ENCODE measurements at places on chromosomes 13 and 19.

DNA sequence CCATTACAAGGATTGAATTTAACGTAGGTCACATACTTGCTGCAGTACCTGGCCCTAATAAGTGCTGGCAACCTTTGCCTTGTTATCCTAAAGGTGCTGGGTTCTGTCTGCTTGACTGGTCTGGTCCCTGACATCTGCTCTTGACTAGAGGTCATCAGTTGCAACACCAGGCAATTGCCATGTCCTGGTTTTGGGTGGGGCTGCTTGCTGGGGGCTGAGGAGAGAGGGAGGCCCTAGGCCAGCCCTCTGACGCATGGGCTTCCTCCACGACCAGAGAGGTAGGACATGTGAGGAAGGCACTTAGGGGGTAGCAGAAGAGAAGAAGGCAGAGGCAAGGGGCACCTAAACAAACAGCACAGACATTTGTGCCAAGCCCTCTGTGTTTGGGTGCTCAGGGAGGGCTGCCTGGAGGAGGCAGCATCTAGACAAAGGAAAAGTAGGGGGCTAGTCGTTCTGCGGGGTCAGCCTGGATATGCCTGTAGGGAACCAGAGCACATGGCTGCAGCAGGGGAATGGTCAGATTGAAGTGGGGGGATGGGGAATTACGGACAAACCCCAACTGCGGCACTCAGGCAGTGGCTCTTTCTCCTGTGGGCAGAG lies 21.7 kb downstream of the VSTM2B start:
- DNase-seq, result no peak

- peak; percentile 25 for DNase-seq
Observed at GRCh38 chr19:9406798-9407352, 28.5 kb downstream of the ZNF266 start.

DNA sequence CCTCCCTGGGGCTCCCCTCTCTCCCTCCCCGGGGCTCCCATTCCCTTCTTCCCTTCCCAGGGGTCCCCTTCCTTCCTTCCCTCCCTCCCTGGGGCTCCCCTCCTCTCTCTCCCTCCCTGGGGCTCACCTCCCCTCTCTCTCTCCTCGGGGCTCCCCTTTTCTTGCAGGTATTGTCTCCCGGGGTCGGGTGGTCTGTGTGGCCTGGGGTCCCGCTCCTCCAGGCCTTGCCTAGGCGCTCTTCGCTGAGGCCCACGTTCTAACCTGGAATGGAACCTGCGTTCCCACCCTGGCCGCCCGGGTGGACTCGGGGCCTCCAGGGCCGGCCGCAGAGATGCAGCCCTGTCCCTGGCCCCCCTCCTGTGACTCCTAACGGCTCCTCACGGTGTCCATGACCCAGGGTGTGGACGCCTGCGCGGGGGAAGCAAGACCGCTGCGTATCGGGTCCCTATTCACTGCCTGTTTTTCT lies 940 bp upstream of the DCUN1D2 start:
- no peak for DNase-seq

DNA sequence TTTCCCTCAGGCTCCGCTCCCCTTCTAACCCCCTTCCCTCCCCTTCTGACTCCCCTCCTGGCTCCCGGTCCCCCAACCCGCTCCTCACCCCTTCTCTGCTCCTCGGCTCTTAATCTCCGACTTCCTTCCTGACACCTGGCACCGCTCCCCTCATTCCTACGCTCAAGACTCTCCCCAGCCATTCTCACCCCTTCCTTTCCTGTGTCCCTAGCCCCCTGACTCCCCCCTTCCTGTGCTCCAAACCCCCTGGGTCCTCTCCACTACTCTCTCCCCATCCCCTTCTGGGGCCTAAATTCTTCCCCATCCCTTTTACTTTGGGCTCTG lies 658 bp downstream of the CLPP start:
- no peak for DNase-seq

- no peak for DNase-seq
Observed at GRCh38 chr13:73737214-73737613, 397.0 kb downstream of the KLF12 start.
